ENCODE measurements at places on chromosomes 7 and 10.

GRCh38 chr10:84820596-84820995 is 492.2 kb downstream of the CCSER2 start:
- no peak for DNase-seq

- DNase-seq: no peak
Observed at GRCh38 chr10:86721232-86721631, 35.2 kb upstream of the BMPR1A start.

- DNase-seq: no peak
Observed at GRCh38 chr7:1974290-1975101, 258.2 kb downstream of the MAD1L1 start.

GRCh38 chr10:73810735-73811465 is 498 bp downstream of the NDST2 start:
- DNase-seq: no peak

- DNase-seq: no peak
Observed at GRCh38 chr7:70707823-70708243, 424.1 kb upstream of the GALNT17 start.

DNA sequence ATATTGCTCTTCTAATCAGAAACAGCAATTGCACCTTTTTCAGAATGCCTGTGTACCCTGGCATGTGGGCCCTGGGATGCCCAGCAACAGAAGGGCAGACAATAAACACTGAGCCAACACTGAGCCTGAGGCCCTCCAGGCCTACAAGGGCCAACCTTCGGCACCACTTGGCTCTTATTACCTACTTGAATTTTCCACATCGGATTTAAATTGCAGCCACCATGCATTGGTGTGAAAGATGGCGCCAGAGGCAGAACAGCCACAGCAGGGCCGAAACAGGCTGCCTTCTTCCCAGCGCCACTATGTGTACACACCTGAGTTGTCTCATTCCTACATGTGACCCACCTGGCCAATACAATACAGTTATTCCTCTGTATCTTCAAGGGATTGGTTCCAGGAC is 51.4 kb upstream of the EZH2 start:
- no peak for DNase-seq

DNA sequence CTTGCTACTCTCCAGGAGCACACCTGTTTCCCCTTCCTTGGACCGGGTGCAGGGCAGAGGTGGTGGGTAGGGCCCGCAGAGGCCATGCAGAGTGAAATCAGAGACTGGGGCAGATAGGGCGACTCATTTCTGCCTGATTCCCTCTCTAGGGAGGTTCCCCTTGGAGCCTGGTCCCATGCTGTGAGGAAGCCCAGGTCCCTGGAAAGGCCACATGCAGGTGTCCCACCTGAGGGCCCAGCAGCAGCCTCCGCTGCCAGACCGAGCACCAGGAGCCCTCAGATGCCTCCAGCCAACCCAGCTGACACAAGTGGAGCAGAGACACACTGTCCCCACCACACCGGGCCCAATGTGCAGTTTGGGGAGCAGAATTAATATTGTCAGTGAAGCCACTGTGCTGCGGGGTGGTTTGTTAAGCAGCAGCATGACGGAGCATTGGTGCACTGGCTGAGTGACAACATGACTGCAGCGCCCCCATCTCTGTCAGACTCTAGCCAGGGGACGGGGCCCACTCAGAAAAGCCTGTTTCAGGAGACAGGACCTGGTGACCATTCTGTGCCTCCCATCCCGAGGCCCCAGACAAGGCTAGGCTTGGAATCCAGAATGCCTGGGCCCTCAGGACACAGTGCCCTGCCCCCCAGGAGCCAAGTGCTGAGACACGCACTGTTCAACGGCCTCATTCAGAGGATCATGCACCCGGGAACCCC is 30.4 kb upstream of the RET start:
- DNase-seq: peak; percentile 22

DNA sequence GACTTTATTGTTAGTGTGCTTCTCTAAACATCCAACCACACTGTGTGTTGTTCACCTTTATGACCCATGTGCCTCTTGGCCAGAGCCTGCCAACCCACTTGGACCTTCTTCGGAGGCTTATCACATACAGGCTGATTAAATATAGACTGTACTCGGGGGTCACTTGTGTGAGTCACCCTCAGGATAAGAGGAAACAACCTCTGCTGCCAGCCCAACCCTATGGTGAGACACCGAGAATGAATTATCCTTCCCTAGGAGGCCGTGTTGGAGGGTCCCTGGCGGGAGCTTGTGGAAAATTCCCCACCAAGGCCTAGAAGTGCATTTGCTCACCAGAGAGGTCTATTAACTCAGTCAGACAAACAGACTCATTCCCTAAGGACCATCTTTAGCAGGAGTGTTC is 63.0 kb downstream of the FAS start:
- no peak for DNase-seq

DNA sequence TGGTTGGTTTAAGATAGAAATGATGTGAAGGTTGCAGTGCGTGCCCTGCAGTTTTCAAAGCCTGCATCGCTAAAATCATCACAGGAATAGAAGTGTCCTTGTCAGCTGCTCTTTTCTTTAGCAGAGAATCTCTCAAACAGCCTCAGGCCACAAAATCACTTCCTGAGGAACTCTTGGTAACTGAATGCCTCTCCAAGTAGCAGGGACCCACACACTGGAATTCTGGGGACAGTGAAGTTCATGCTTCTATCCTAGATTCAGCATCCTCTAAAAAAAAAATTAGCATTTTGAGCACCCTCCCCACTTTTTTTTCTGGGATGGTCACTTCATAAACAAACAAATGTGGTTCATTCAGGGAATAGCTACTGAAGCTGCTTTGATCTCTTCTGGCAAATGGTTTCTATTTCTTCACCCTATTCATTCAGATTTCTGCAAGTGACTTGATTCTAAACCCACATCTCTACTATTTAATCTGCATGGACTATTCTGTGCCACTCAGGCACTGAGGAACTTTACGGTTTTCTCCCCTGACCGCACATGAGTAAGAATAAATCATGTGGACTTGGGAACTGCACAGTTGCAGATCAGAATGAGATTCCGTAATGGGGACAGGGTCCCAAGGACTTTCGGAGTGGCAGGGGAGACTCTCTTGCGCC is 306.9 kb downstream of the FRMD4A start:
- no peak for DNase-seq

DNA sequence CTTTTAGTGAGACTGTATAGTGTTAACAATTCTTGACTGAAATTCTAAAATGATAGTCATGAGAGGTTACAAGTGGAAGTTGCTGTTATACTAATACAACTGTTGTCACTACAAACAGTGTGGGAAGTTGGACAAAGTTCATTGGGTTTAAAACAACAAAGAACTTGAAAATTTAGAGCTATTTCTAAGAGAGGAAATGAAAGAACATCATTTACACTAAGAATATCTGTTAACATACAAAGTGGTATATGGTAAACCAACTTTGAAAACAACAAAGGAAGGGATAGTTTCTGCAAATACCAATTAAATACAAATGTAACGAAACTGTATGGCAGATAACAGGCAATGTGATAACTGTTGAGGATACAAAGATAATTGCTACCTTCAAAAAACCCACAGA is 11.6 kb downstream of the MTPN start:
- no peak for DNase-seq

GRCh38 chr10:122632576-122632975 is 67.1 kb downstream of the C10orf120 start:
- no peak for DNase-seq

GRCh38 chr10:36608866-36609265 is 516.5 kb upstream of the ANKRD30A start:
- DNase-seq: no peak

- DNase-seq: no peak
Observed at GRCh38 chr10:3364768-3365480, 192.3 kb upstream of the PITRM1 start.

DNA sequence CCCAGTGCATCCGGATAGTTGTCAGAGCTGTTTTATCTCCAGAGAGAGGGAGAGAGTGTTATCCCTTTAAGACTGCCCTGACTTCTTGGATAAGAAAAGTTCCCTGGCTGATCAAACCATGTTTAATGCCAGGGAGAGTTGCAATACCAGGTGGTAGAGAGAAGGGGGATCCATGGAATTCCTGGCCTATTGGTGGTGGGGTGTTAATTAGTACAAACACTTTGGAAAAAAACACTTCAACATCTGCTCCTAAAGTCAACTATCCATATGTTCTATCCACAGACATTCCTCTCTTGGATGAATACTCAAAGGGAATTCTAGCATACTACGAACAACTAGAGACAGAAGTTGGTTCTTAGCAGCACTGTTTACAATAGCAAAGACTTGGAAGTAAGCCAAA is 307.2 kb downstream of the TCERG1L start:
- no peak for DNase-seq

GRCh38 chr7:54860843-54861242 is 101.8 kb upstream of the SEC61G start:
- DNase-seq: no peak

GRCh38 chr10:35152992-35153391 is 26.3 kb downstream of the CREM start:
- DNase-seq: no peak

DNA sequence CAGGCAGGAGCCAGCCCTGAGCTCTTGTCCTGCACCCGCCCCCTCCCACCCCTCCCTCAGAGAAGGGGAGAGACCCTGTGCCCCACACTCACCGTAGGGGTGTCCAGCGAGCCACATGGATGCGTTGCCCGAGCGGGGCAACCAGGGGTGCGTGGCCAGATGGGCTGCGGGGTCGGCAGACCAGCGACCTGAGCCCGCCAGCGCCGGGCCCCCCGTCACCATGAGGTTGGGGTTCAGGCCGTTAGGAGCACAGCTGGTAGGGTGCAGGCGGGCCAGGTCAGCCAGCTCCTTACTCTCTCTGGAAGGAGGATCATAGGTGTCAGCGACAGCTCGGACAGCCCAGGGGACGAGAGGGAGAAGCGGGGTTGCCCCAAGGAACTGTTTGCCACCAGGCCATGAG is 46.4 kb downstream of the TNRC18 start:
- no peak for DNase-seq

Data from dorsolateral prefrontal cortex (tissue), 122 donors.